ENCODE measurements at places on chromosomes 6 and 20.

- DNase-seq, result no peak
Observed at GRCh38 chr6:46370622-46371021, 120.6 kb downstream of the RCAN2 start.

DNA sequence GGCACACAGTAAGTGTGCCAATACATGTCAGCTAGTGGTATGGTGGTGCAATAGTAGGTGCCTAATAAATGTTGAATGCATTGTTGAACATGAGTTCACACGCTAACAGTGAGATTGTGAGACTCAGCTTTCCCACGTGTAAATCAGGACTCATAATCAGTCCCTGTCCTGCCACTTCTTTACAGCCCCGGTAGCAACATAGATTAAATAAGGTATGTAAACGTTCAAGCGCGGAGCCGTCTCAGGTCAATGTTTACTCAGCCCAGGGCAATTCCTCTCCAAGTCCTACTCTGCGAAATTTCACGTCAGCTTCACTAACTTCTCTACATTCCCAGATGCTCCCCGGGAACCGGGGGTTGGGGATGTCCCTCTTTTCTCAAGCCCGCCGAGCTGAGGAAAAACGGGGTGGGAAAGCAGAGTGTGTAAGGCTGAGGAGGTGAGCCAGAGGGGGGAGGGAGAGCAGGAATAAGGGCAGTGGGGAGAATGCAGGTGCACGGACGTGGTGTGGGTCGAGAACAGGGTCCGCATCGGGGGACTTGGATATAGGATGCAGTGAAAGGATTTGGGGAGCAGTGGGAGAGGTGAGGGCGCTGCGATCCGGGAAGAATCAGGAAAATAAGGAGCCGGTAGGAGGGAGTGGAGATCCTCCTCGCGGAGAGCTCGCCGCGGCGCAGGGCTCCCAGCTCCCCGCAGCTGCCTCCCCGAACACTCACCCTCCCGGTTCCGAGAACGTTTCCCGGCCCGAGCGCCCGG lies 544 bp upstream of the TP53INP2 start:
- DNase-seq, result peak; percentile 45

DNA sequence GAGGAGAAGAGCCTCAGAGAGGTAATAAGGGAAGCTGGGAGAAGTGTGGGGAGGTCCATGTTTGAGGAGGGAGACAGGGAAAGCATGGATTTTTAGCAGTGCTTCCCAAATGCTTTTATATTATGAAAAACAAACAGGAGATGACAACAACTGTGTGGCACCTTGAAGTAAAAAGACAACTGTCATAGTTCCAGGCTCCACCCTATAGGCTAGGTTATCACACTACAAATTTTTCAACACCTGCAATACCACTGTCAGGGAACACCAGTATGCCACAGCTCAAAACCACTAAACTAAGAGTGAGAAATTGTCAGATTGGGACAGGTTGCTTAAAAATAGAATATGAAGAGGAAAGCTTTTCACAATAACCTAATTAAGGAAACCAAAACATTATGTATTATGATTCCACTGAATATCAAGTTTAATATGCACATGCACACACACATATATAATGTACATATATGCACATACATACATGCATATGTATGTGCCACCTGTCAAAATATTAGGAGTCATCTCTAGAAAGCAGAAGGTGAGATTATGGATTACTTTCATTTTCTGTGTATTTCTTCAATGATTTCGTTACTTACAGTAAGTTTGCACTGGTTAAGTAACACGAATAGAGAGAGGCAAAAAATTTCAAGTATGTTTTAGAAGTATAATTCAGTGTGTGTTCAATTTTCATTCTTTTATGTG lies 261.2 kb downstream of the PTPRK start:
- DNase-seq, result no peak

DNA sequence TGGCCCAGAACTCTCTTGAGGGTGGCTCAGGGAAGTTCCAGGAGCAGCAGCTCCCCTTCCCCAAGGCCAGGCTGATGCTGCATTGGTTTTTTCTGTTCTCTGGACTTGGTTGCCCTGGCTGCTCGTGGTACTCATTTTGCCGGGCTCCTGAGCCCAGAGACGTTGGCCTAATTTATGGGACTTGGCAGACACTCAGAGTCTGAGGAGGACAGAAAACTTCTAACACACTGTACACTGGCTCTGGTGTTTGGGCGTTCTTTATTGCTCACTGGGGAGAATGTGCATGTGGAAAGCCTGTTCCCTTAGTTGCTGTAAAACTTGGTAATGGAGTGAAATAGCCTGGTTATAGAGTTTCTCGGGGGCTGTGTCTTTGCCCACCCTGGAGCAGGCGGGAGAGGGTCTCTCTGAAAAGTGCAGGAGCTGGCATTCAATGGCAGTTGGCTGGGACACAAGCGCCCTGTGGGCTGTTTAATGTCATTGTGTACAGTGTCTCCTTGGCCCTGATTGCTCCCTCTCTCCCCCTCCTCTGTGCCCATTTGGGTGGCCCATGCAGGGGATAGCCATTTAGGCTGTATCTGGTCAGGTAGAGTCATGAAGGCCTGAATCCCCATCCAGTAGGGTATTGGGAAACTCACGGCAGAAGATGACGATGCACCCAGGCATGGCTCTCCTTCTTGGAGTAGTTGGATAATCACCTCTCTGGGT lies 109.3 kb downstream of the CDC5L start:
- no peak for DNase-seq

- no peak for DNase-seq
Observed at GRCh38 chr6:100366419-100366818, 98.3 kb downstream of the SIM1 start.

DNA sequence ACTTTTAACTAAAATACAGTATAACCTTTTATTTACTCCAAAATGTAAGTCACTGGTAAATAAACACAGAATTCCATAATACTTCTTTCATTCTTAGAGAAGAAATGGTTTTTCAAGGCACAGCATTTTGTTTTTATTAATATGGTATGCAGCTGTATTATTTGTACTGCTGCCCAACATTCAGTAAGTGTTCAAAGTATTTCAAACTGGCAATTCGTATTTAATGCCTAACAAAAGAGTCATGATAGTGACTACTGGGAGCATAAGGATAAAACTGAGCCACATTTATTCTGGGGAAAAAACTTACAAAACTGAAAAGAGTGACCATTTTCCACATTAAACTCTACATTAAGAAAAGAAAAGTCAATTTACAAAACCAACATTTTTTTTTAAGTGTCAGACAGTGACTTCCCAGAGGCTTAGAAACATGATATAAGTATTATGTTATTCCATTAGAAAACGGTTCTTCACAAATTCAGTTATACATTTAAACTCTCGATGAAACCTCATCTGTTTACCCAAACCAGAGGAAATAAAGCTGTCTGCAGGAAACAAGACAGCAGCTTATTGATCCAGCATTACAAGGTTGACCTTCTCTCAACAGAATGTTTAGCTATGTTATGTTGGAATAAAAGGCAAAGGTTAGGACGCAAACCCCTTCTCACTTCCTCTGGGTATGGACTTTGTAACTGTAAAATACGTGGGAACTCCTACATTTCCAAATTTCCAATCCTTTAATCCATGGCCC lies 24.3 kb downstream of the EPB41L2 start:
- no peak for DNase-seq

- no peak for DNase-seq
Observed at GRCh38 chr20:834151-834746, 734 bp downstream of the FAM110A start.

DNA sequence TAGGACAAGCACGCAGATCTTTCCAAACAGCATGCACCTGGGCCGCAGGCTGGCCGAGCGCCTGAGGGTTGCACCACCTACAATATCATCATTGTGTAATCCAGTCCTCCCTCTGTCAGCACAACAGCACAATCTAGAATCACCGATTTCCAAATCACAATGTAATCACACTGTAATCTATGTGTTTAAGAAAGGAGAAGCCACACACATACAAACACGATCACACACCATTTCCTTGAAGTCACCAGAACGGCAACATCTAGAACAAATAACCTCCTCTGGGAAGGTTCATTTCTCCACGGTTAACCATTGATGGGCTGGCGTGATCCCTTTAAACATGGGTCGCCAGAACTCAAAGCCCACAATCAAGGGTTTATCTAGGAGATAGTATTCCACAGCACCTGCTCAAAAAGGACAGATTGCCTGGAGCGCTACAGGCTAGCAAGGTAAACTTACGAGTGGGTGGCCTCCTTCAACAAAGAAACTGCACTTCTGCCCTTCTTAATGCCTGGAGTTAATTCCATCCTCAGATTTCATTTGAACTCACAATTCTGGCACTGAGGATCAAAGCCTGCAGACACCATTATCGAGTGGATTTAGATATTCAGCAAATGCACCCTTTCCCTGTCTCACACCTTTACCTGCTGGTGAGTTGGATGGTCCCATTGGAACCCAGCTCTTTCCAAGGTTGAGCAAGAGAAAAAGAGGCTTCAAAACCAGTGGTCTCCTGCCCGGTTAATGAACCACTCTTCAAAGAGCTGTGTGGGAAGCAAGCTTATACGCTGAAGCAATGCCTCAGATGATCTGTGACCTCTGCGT lies 83.8 kb upstream of the FOXQ1 start:
- no peak for DNase-seq

GRCh38 chr20:60361761-60362395 lies 403.7 kb downstream of the CDH26 start:
- no peak for DNase-seq

- DNase-seq, result peak; percentile 36
Observed at GRCh38 chr6:854406-855118, 161.6 kb upstream of the EXOC2 start.

GRCh38 chr6:31888276-31889258 lies 8.9 kb downstream of the EHMT2 start:
- DNase-seq, result no peak

DNA sequence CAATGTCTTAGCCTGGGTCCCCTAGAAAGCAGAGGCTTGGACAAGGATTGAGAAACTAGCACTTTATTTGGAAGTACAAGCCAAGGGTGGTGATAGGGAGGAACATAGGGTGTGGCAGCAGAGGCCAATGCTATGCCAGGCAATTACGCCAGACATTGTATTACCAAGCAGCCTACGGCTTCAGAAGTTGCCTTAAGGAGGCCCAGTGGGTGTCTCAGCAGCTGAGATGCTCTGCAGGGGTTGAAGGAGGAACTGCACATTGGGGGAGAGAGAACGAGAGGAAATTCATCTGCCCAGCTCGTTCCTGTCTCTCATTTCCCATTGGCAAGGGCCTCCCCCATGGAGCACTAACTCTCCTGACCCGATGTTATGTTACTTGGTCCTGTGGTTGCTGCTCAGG lies 859 bp downstream of the C20orf202 start:
- no peak for DNase-seq

- no peak for DNase-seq
Observed at GRCh38 chr20:9051508-9051907, 17.4 kb upstream of the PLCB4 start.

GRCh38 chr6:56803594-56803993 lies 151.3 kb upstream of the BEND6 start:
- DNase-seq, result no peak

- no peak for DNase-seq
Observed at GRCh38 chr20:22921595-22922421, 113.3 kb upstream of the SSTR4 start.

DNA sequence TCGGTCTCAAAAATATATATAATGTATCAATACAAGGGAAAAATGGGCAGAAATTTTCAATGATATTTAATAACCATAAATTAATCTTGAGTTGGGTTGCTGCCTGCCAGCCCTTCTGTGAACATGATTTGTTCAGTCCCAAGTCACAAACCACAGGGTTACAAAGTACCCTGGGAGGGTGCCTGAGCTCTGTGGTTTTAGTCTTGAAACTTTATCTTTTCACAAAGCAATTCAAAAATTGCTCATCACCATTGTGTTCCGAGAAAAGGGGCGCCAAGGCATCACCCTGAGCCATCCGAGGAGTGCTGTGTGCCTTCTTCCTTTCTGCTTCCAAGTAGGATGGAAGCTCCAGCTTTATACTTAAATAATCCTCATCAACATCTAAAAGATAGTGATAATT lies 141.6 kb upstream of the AKAP12 start:
- DNase-seq, result no peak

DNA sequence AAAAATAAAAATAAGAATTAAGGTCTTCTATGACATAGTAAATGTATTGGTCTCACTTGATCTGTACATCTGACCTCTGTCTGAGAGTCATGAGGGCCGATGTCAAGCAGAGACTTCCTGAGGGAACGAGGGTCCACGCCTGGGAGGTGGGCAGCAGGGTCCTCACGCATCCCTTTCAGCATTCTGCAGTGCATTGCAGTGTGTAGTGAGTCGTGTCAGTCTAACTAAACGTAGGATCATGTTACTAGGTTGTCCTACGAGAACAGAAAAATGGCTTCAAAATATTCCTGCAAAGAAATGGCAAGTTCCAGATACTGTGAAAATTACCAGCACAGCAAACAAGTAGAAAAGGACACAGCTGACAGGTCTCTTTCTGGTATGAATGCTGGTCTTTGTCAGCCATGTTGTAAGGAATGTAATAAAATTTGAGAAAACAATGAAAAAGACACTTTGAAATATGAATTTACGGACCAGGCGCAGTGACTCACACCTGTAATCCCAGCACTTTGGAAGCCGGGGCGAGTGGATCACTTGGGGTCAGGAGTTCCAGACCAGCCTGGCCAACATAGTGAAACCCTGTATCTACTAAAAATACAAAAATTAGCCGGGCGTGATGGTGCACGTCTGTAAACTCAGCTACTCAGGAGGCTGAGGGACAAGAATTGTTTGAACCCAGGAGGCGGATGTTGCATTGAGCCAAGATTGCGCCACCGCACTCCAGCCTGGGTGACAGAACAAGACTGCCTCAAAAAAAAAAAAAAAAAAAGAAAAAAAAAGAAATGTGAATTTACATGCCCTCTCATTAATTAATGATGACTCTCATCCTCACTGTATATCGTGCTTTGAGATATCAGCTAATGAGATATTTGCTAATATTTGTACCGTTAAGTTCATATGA lies 2.4 kb upstream of the AHCY start:
- no peak for DNase-seq

GRCh38 chr20:38545771-38546170 lies 35.2 kb upstream of the ADIG start:
- no peak for DNase-seq

DNA sequence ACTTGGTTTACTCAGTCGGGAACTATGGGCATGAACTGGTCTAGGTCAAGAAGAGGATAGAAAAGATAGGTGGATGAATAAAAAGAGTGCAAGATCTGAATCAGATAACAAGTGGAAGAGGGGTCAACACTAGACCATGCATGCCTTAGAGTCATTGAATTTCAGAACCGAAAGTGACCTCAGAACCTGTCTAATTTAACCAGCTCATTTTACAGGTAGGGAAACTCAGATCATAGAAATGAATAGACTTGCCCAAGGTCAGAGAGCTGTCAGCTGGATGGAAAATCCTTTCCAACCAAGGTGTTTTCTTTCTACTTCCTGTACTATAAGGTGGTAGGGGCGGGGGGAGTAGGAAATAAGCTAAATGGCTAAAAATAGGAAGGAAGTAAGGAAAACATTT lies 121.4 kb upstream of the ADGRF1 start:
- no peak for DNase-seq

- no peak for DNase-seq
Observed at GRCh38 chr6:25017486-25017885, 81.7 kb upstream of the RIPOR2 start.
